ENCODE measurements at places on chromosomes 16 and 17.

- DNase-seq, result no peak
Measured at GRCh38 chr16:71885261-71885650, 1.3 kb upstream of the ZNF821 start.

DNA sequence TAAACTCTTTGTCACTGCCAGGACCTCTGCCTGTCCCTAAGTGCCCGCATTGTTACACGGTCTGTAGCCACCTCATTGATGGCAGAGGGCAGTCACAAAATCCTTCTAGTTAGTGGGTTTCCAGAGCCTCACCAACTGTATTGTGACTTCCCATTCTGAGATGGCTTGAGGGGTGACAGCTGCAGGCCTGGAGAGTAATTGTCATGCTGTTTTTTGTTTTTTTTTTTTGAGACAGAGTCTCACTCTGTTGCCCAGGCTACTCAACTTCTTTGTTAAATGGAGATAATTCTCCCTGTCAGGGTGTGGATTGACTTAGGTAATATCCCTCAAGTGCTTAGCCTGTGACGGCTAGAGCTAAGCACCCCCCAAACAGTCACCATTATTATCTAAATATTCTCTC is 77.9 kb downstream of the SDR42E1 start:
- no peak for DNase-seq

- no peak for DNase-seq
Measured at GRCh38 chr17:81248649-81249048, 9.5 kb downstream of the NDUFAF8 start.

DNA sequence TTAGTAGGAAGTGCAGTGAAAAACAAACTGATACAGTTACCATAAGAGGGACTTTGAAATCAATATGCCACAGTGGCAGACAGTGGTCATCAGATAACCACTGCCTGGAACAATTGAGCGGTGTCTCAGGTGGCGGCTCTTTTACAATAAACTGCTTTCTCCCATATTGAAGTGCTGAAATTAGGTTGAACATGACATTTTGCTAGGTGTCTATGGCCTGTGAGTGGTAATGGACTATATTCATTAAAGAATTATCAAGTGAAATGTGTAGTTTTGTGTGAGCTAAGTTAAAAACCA is 214.7 kb downstream of the RPTOR start:
- DNase-seq, result no peak

DNA sequence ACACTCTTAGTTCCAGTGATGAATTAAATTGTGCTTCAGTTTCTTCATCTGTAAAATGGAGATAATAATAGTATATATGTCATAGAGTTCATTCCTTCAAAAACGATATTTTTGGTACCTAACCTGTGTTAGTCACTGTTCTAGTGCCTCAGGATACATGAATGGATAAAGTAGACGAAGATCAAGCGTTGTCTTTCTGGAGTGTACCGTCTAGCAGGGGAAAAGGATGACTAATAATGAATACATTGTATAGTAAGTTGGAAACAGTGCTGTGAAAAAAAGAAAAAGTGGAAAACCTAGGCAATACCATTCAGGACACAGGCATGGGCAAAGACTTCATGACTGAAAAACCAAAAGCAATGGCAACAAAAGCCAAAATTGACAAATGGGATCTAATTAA is 8.6 kb downstream of the KRT10 start:
- no peak for DNase-seq

DNA sequence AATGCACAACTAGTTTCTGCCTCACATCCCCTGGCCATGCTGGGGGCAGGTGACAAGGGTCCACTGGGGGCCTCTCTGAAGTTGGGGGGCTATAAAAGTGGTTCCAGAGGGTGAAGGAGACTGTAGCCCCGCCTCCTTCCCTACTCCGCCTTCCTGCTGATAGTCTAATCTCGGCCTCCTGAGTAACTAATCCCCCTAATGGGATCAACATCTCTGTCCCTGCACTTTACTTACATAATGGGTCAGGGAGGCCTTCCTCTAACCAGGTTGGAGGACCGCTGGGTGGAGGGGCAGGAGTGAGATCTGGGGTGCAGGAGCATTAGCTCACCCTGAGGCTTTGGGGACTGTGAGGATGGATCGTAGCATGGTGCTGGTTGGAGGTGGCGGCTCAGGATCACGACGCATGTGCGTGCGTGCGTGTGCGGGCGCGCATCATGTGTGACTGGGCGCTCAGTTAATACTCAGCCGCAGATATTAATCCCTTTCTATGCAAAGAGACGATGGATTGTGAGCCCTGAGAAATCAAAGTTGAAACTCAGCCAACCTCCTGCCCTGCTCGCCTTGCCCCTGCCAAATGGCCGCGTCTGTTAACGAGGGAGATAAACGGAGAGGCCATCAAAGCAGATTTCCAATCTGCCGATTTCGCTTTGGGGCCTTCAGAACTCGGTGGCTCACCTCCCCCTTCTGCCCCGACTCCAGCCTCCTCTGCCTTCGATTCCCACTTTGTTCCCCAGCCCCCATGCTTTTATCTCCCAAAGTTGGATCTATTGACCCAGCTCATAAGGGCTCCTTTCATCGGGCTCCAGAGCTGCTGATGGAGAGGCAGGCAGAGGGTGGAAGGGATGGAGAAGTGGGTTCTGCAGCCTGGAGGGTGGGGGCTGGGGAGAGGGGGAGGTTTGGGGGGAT is 107.3 kb downstream of the SDK2 start:
- no peak for DNase-seq

GRCh38 chr16:85166281-85166680 is 54.0 kb upstream of the CIBAR2 start:
- no peak for DNase-seq

GRCh38 chr16:87195161-87195560 is 122.0 kb downstream of the C16orf95 start:
- no peak for DNase-seq

- DNase-seq, result no peak
Measured at GRCh38 chr17:43982171-43982570, 22.3 kb upstream of the NAGS start.

GRCh38 chr17:11487469-11487868 is 110.8 kb upstream of the DNAH9 start:
- DNase-seq, result no peak

DNA sequence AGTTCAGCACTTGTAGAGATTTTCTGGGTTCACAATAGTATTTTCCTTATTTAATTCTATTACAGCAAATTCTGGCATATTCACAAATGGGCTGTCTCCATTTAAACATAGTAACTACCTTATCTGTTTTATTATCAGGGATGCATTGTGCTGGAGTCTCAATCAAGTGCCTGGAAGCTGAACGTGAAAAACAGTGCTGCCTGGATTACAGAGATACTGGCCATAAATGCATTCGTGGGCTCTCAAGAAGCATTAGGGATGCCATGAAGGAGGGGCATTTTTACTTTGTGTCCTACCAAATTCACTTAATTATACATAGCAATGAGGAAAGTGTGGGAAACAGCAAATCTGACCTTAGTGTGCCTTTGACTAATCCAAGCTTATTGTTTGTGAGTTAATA is 184.6 kb downstream of the ABCC12 start:
- DNase-seq, result no peak

DNA sequence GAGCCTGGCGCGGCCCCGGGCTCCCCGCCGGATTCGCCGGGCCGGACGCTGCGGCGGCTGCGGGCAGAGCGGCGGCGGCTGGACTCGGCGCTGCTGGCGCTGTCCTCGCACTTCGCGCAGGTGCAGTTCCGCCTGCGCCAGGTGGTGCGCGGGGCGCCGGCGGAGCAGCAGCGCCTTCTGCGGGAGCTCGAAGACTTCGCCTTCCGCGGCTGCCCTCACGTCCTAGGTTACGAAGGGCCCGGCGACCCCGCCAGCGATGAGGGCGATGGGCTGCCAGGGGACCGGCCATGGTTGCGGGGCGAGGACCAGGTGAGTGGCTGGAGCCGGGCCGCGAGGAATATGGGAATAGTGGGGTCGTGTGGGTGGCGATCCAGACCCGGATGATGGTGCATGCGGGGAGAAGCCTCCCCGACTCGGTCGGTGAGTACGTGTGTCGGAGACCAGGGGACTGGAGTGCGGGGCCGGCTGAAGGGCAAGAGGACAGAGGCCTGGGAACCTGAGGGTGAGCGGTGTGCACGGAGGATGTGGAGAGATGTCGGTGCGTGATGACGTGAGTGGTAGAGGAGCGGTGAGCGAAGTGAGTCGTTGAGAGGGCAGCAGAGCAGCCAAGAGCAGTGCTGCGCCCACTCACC is 517 bp downstream of the RUNDC1 start:
- DNase-seq, result no peak

- no peak for DNase-seq
Measured at GRCh38 chr16:26765087-26765486, 301.6 kb upstream of the C16orf82 start.

GRCh38 chr16:80440667-80441066 is 100.1 kb upstream of the DYNLRB2 start:
- no peak for DNase-seq

Measured in stimulated activated naive CD4-positive, alpha-beta T cell (primary cell).